ENCODE measurements at places on chromosomes 1 and 21.

DNA sequence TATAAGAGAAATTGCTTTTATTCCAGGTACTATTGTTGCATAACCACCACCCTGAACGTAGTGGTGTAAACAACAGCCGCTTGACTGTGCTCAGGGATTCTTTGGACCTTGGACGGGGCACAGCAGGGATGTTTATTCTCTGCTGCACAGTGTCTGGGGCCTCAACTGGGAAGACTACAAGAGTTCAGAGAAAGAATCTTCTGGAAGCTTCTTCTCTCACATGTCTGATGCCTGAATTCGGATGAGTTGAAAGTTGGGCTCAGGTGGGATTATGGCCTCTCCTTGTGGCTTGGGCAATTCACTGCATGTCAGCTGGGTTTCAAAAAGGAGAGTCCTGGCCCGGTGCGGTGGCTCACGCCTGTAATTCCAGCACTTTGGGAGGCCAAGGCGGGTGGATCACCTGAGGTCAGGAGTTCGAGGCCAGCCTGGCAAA is 19.0 kb upstream of the SSBP3 start:
- DNase-seq = no peak

DNA sequence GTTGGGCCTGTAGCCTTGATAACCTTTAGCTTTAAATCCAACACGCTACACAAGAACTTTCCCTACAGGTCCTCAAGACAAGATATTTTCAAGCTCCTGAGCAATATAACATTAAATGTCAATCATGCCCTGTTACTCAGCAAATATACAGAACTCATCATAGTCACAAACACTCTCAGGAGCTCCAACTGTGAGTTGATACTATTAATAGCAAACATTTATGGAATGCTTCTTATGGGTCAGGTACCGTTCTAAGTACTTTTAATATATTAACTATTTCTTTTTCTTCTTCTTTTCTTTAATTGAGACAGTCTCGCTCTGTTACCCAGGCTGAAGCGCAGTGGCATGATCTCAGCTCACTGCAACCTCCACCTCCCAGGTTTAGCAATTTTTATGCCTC is 10.1 kb downstream of the EYA3 start:
- DNase-seq = no peak

DNA sequence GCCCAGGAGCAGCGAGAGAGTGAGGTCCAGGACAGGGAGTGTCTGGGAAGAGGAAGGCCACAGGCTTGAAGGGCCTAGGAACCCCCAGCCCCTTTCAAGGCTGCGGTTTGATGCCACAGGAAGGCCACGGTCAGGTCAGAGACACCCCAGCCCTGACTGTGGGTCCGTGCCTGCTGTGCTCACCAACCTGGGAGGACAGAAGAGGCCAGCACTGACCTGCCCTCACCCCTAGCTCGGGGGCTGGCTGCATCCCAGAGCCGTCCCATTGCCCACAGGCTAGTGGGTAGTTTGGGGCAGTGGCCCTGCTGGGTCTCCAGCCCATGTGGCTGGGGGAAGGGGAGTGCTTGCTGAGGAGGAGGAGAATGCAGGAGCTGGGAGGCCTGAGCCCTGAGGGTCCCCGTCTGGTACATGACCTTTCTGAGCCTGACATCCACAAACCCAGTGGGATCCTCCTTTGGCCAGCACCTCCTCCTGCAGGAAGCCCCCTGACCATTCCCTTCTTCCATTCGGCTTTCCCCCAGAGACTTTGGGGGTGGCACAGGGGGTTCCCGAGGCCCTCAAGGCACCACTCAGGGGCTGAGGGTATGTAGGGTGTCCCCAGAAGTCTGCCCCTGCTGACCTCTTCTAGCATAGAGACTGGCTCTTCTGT is 54.3 kb downstream of the WNT9A start:
- no peak for DNase-seq

- DNase-seq = no peak
Measured at GRCh38 chr1:208108646-208109330, 135.4 kb downstream of the PLXNA2 start.

DNA sequence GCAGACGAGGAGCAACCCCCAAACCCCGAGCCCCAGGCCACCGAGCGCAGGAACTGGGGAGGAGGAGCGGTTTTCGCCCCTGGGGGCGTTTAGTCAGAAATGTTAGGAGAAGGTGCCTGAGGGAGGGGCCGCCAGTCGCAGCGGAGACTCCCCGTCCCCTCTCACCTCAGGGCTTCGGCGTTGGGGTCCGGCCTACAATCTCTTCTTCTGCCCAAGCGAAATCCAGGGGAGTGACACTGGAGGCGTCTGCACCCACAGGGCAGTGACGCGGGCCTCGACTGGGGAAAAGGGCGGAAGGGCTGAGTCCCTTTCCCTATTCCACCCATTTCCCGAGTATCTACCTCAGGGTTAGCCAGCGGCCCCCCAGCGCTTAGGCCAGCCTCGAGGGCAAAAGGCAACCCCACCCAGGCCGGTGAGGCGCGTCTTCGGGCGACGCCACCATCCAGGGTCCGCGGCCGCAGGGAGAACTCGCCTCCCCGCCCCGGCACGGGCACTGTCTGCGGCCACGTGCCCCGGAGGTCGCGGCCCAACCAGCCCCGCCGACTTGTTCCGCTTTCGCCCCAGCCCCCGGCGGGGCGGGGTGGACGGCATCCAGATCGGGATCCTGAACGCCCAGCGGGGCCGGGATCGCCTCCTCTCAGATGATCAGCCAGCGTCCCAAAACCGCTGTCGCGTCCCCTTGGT is 118.7 kb upstream of the BARHL2 start:
- DNase-seq = no peak

DNA sequence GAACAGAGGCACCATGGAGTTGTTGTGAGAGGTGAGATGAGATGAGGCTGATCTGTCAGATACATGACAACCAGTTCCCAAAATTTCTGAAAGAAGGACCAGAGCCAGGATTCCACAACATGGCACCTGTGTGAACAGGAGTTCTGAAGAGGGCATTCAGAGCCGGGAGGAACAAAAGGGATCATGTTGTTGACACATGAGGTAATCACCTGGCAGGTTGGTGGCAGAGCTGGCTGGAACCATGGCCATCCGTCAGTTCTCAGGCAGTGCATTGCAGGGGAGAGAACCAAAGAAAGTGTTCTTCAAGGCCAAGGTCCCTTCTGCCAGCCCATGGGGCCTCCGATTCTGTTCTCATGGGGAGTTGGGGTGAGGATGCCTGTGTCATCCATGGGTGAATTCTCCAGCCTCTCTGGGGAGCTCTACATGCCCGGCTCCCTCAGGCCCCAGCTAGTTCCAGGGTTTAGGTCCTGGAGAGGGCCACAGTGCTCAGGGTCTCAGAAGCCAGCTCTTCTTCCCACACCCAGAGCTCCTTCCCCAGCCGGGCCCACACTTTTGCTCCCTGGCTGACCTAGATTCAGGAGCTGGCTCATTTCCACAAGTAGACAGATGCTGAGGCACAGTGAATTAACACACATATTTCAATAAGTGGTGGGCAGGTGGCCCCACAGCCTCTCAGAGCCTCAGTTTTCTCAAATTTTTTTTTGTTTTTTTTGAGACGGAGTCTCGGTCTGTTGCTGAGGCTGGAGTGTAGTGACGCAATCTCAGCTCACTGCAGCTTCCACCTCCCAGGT is 49.1 kb upstream of the CTPS1 start:
- DNase-seq = no peak
